ENCODE measurements at places on chromosomes 7 and 10.

DNA sequence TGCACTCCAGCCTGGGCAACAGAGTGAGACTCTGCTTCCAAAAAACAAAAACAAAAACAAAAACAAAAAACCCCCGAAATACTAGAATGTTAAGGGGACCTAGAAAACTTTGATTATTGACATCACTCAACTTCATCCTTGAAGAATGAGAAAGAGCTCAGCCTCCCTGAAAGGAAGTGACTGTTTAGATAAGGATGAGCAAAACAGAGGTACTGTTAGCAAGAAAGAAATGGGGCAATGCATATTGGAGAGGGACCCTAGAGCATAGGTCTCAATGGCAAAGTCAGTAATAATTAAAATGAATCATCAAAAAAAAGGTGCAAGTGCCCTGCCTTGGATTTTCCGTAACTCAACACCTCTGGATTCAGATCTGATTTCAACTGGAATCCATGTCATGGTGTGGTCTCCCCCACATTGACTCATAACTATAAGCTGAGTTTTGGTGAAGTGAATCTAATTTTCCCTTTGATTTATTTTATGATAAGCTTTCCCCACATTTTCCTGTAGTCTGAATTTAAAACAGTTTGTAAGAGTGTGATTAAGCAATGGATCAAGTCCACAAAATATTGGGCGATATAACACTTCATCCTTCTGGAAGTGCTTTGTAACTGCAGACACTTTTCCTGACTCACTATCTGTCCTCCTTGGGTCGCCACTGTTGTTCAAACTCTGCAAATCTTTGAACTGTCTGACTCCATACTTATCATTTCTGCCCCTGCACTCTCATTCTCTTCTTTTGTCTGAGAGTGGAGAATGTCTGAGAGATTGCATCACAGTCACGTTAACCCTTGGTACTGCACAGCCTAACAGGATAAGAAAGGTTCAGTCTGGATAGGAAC is 224.8 kb upstream of the LYZL1 start:
- DNase-seq = no peak

GRCh38 chr7:30888747-30889146 is 22.9 kb upstream of the AQP1 start:
- peak; percentile 66 for DNase-seq

DNA sequence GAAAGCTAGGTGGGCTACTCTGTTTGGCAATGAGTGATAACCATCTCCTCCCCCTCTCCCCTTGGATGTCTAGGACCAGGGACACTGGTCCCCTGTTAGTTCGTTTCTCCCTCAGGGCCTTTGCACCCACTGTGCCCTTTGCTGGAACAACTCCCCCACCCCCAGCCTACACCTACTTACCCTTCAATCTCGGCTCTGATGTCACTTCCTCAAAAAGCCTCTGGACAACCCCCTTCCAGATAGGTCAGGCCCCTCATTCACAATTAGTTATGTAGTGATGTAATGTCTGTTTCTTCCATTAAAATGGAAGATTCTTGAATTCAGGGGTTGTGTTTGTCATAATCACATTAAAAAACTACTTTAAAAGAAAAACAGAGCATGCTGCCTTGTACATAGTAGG is 152.9 kb downstream of the SNX10 start:
- no peak for DNase-seq

- DNase-seq = no peak
Observed at GRCh38 chr7:33425395-33425794, 296.0 kb downstream of the BBS9 start.

DNA sequence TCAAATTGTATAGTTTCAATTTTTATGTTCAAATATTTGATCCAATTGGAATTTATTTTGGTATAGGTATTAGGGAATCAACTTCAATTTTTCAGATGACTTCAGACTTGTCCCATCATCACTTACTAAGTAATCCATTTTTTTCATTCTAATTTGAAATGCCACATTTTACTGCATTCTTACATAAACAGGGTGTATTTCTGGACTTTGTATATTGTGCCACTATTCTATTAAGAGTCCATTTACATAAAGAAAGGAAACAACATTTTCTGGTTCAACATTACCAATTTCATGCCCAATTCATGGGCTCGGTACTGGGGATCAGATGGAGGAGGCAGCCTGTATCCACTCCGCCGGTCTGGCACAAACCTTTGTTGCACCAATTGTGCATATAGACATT is 15.8 kb downstream of the ECD start:
- no peak for DNase-seq

DNA sequence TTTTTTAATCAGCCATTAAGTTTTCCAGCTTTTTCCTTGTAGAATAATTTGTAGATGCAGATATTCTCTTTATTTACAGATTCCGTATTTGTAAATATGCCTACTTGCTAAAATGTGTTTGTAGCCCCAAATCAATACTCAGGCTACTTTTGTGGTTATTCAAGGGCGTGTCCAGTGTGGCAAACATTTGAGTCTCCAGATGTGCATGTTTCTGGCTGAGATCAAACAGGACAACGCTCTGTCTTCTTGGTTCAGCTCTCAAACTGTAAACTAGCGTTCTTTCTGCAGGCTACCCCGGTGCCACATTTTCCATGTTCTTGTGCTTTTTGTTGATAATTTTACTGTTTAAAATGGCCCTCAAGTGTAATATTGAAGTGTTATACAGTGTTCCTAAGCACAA is 16.2 kb upstream of the OR2A5 start:
- DNase-seq = no peak

- DNase-seq = no peak
Observed at GRCh38 chr7:4099651-4100050, 582.4 kb upstream of the FOXK1 start.

GRCh38 chr7:150974468-150975391 is 3.4 kb downstream of the KCNH2 start:
- no peak for DNase-seq

Measured in AG04450 (cell line).